ENCODE measurements at places on chromosomes 3 and 15. TPM values are rescaled to one million over a fixed set of nuclear protein-coding genes. Genes with fewer than 3 reads are reported as not detected.

DNA sequence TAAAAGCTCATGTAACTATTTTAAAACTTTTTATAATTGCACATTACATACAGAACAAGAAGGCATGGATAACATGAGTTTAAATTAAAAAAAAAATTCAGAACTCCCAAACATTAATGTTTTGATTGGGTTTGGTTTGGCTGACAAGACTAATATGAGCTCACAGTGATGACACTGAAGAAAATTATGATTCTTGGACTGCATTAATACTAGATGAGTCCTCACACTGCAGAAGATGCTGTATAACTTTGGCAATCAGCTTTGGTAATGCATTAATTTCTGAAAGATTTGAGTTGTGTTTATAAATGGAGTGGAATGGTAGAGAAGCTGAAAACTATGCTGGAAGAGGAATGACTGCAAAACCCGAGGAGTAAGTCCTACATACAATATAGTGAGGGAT lies 358.9 kb downstream of the PLCL2 start:
- no peak overlapping the region for H3K27ac ChIP-seq
- DNase-seq: no peak
- H3K4me3 ChIP-seq: no peak overlapping the region
- no peaks in the 10 kb centered on the region for H3K4me1 ChIP-seq
- no peaks in the 10 kb centered on the region for H3K36me3 ChIP-seq

- peaks cover 15% of the 10 kb centered on the region for H3K4me1 ChIP-seq
- H3K4me3 ChIP-seq: no peak overlapping the region
- no peak overlapping the region for H3K27ac ChIP-seq
- no peaks in the 10 kb centered on the region for H3K27me3 ChIP-seq
Measured at GRCh38 chr3:4306860-4307259, 3.7 kb downstream of the SETMAR start.

DNA sequence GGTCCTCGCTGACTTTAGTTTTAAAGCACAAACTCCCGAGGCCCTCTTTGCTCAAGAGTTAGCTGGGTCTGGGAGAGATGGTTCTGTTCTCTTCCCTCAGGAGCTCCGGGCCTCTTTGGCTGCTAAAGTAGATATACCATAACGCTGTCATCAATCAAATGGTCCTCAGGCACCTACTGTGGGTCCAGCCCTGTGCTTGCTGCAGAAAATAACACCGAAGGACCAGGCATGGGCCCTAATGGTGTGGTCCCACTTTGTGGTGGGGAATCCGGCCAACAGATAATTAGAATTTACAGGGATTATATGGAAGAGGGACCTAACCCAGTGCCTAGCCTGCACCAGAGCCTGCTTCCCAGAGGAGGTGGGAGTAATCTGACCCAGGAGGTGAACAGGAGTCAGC lies 347.4 kb downstream of the LRTM1 start:
- no peak overlapping the region for H3K27ac ChIP-seq
- H3K4me3 ChIP-seq: no peak overlapping the region
- no peaks in the 10 kb centered on the region for H3K36me3 ChIP-seq

OSTN gene
- not detected for total RNA-seq

DNA sequence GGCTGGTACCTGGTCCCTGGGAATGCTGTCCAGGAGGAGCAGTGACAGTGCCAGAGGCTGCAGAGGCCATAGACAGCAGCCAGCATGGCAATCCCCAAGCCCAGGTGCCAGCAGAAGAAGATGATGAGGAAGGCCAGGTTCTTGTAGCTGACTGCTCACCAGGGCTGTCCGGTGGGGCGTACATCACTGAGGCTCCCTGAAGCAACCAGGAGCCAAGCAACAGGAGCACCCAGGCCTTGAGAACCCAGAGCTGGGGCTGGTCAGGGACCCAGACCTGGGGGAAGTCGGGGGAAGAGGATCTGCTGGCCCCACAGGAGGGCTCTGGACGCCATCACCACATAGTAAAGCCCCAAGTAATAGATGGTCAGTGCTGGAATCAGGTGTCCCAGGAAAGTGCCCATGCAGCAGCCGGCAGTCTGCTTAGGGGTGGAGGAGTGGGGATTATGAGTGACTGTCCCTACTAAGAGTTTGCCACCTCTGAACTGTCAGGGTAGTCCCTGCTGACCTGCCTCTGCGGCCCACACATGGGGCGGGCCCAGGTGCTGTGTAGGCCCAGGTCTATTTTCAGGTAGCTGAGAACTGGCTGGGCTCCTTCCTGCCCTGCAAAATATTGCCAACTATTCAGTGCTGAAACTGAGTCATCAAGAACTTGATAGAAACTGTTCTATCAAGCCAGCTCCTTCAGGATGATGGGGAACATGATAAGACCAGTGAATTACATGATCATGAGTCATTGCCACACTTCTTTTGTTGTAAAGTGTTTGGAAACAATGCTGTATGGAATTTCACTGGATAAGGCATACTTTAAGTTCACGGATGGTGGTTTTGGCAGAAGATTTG lies 68.7 kb downstream of the CHRD start:
- H3K4me3 ChIP-seq: no peak overlapping the region
- H3K4me1 ChIP-seq: no peaks in the 10 kb centered on the region
- no peak overlapping the region for H3K27ac ChIP-seq
- H3K36me3 ChIP-seq: no peaks in the 10 kb centered on the region

DNA sequence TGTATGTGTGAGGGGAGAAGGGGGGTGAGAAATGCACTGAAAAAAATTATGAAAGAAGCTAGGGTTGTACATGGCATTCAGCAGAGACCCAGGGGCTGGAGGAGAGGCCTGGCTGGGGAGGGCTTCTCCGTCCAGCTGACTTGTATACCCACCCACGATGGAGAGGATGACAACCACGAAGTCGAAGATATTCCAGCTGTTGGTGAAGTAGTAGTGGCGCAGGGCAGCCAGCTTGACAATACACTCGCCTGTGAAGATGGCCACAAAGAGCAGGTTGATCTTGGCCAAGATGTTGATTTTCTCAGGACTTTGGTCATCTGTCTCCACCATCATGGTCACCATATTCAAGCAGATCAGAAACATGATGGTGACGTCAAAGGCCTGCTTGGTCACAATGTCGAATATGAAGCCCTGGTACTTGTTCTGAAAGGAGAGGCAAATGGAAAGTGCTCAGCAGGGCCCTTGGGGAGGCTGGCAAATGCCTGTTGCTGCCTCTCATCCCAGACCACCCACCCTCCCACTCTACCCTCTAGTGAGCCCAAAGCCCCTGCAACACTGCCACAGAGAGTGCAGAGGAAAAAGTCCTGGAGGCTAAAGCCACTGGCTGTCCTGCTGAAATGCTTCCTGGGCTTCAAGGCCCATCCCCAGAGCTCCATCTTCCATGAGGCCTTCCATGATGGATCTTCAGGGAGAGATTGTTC lies 58.1 kb downstream of the EXOG start:
- H3K4me3 ChIP-seq: no peak overlapping the region
- H3K27me3 ChIP-seq: peaks cover 10% of the 10 kb centered on the region
- H3K36me3 ChIP-seq: no peaks in the 10 kb centered on the region
- no peak overlapping the region for H3K27ac ChIP-seq
- DNase-seq: no peak

- H3K27me3 ChIP-seq: no peaks in the 10 kb centered on the region
- no peak for DNase-seq
- no peak overlapping the region for H3K4me3 ChIP-seq
- no peak overlapping the region for H3K27ac ChIP-seq
Measured at GRCh38 chr3:59611649-59612443, 562.0 kb upstream of the CFAP20DC start.

DNA sequence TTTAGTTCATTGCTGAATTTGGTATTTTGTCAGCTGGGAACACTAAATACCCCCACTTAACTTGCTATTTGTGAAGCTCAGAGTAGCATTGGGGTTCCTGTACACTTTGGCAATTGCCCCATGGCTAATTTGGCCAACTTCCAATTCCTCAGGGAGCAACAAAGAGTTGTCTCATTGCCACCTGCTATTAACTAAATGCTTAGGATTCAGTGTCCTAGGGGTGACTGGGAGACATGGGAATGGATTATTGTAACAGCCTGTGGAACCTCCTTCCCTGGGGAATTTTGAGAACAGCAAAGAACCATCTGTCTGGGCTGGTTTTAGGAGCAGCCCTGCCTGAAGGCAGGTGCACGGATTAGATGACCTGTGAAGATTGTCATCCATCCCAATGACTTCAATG lies 437.4 kb upstream of the TPRG1 start:
- no peaks in the 10 kb centered on the region for H3K36me3 ChIP-seq
- no peak for DNase-seq
- H3K27ac ChIP-seq: no peak overlapping the region
- H3K4me1 ChIP-seq: peaks cover 4% of the 10 kb centered on the region

GRCh38 chr3:9897408-9898372 lies 5.0 kb upstream of the IL17RE start:
- DNase-seq: no peak
- H3K4me1 ChIP-seq: peaks cover 8% of the 10 kb centered on the region
- no peak overlapping the region for H3K4me3 ChIP-seq
- no peak overlapping the region for H3K27ac ChIP-seq
- peaks cover 13% of the 10 kb centered on the region for H3K36me3 ChIP-seq

DNA sequence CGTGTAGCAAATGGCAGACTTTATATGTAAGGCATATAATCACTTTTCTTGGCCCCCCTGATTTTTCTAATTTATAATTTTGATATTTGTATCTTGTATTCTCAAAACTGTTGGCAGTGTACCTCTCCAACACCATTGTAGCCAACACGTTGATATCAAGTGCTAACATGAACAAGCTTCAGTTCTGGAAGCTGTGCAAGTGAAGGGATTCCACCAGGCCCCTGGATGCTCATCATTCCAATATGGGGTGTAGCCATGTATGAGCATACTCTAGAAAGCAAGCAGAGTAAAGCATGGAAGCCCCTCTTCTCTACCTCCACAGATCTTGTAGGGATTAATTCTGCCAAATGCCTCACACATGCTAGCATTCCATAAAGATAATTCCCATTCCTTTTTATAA lies 211.3 kb downstream of the MYRIP start:
- no peak overlapping the region for H3K4me3 ChIP-seq
- H3K27ac ChIP-seq: no peak overlapping the region
- H3K27me3 ChIP-seq: no peaks in the 10 kb centered on the region
- no peak for DNase-seq
- no peaks in the 10 kb centered on the region for H3K4me1 ChIP-seq
- H3K36me3 ChIP-seq: no peaks in the 10 kb centered on the region

DNA sequence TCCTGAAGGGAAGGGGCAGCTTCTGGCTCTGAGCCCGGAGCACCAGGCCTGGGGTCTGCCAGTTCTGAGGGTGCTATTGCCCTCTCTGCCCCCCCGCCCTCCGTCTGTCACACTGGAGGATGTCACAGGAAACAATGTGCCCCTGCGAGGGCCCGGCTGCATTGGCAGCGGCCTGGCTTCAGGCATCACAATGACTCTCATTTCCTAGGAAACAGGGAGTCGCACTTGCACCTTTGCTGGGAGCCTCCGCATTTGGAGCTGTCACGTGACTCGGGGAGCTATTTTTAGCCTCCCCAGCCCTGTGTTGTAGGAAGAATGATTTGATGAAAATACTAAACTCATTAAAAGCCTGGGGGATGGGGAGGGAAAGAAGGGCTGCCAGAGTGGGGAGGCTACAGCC lies 518.9 kb downstream of the SHQ1 start:
- no peak overlapping the region for H3K27ac ChIP-seq
- H3K4me3 ChIP-seq: no peak overlapping the region
- peaks cover 6% of the 10 kb centered on the region for H3K27me3 ChIP-seq
- DNase-seq: no peak

- DNase-seq: no peak
- H3K36me3 ChIP-seq: no peaks in the 10 kb centered on the region
- H3K4me1 ChIP-seq: peaks cover 8% of the 10 kb centered on the region
- H3K4me3 ChIP-seq: no peak overlapping the region
- no peak overlapping the region for H3K27ac ChIP-seq
- no peaks in the 10 kb centered on the region for H3K27me3 ChIP-seq
Measured at GRCh38 chr3:177335728-177336127, 138.4 kb upstream of the TBL1XR1 start.

DNA sequence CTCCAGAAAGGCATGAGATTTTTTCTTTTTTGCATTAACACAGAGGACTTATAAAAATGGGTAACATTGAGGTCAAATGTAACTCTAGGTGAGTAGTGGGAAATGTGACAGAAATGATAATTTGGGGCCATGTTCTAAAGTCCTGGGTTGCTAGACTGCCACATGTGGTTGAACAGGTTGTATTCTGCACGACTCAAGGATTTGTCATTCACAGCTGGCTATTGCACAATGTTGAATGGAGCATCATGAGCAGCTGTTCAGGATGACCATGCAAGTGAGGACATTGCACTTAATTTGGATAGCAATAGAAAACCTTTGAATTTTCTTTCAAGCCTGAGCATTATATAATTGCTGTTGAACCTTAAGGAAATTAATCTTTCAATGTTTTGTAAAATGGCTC lies 396.6 kb downstream of the NAALADL2 start:
- H3K27ac ChIP-seq: no peak overlapping the region
- H3K4me1 ChIP-seq: no peaks in the 10 kb centered on the region
- H3K4me3 ChIP-seq: no peak overlapping the region
- DNase-seq: no peak

GRCh38 chr15:83723216-83723615 lies 69.3 kb downstream of the ADAMTSL3 start:
- H3K4me3 ChIP-seq: no peak overlapping the region
- H3K27me3 ChIP-seq: no peaks in the 10 kb centered on the region
- no peaks in the 10 kb centered on the region for H3K36me3 ChIP-seq
- DNase-seq: no peak
- no peak overlapping the region for H3K27ac ChIP-seq
- H3K4me1 ChIP-seq: no peaks in the 10 kb centered on the region

- no peaks in the 10 kb centered on the region for H3K36me3 ChIP-seq
- DNase-seq: no peak
- H3K4me1 ChIP-seq: no peaks in the 10 kb centered on the region
- no peak overlapping the region for H3K27ac ChIP-seq
- no peak overlapping the region for H3K4me3 ChIP-seq
- H3K27me3 ChIP-seq: no peaks in the 10 kb centered on the region
Measured at GRCh38 chr15:83983634-83984458, 251.7 kb upstream of the GOLGA6L4 start.

IL17RC gene
- 0.54 TPM for total RNA-seq

Data from T-cell (primary cell).